ENCODE measurements at places on chromosomes 16 and 17.

- DNase-seq, result no peak
Measured at GRCh38 chr17:40371261-40371929, 6.9 kb upstream of the GJD3 start.

- no peak for DNase-seq
Measured at GRCh38 chr16:56346131-56346890, 79.0 kb downstream of the AMFR start.

DNA sequence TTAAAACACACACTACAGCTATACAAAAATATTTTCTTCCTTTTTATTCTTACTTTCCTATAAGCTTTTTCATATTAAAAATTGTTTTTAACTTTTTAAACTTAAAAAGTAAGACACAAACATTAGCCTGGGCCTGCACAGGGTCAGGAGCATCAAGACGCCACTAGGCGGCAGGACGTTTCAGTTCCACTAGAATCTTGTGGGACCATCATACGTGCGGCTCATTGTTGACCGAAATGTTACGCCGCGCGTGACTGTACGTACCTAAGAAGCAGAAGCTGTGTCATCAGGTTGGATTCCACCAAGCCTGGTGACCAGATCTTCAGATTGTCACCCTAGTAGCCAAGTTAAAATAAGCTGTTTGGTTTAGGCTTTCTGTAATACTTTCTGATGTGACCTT, 47.1 kb downstream of the USP10 start:
- no peak for DNase-seq

DNA sequence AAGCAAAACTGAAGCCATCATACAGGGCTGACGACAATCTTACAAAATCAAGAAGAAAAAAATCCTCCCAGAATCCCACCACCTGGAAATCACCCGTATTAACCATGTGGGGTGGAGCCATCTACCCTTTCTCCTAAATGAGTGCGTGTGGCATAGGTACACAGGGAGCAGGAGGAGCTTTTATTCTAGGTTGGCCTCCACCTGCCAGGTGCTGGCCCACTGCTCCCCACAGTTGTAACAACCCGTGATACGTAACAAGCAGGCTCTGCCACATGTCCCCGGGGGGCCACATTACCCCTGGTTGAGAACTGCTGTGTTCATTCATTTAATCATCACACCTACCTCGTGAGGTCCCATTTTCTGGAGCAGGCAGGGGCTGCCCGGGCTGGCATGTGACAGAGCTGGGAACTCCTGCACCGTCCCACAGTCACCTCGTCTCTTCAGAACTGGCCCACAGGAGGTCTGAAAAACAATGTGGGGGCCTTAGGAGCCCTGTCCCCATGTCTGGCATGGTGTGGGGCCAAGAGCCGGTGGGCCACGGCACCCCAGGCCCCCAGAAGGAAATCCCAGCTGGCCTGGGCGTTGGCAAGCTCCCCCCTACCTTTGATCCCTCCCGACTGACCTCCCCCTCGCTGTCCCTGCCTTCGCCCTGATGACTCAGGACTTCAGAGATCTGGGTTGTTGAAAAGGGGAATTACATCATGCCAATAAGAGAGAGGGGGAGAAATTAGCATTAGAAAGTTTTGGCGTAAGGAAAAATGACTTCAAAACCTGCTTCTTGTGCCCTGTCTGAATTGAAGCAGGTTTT, 12.9 kb downstream of the CMIP start:
- DNase-seq, result no peak

DNA sequence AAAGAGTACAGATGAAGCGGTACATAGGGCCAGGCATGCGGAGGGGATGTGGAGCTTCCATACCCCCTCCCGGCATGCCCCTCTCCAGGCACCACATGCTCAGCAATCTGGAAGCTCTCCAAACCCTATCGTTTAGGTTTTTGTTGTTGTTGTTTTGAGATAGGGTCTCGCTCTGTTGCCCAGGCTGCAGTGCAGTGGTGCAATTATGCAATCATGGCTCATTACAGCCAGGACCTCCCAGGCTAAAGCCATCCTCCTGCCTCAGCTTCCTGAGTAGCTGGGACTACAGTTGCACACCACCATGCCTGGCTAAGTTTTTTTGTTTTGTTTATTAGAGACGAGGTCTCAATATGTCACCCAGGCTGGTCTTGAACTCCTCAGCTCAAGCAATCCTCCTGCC, 50.8 kb downstream of the WWOX start:
- no peak for DNase-seq

- DNase-seq, result no peak
Measured at GRCh38 chr17:34275881-34276280, 5.9 kb downstream of the CCL7 start.

GRCh38 chr17:17204041-17204591, 2.0 kb downstream of the PLD6 start:
- peak; percentile 17 for DNase-seq

DNA sequence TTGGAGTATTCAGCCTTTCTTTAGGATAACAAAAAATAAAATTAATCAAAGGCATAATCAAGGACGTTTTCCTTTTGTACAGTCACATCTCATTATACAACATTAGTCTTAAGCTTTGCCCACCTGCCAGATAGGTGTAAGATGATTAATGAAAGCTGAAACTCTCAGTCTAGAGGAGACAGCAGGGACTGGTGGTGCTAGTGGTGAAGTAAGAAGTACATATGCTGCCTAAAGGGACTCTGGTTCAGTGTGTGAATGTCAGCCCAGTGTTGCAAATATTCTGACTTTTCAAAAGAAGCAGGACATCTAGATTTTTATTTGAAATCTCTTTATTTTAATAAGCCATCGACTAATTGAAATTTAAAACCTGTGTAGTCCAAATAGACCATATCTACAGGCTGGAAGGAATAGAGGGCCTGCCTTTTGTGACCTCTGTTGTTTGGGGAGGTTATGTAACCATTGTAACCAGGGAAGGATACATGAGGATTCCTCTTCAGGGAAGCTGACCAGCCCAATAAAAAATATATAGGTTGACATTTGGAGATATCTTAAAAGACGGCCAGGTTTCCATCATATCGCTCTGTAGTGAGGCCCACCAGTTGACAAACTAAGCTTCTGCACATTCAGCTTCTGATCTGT, 54.1 kb downstream of the FTO start:
- no peak for DNase-seq

- DNase-seq, result no peak
Measured at GRCh38 chr17:8345951-8346665, 6.5 kb downstream of the ODF4 start.

DNA sequence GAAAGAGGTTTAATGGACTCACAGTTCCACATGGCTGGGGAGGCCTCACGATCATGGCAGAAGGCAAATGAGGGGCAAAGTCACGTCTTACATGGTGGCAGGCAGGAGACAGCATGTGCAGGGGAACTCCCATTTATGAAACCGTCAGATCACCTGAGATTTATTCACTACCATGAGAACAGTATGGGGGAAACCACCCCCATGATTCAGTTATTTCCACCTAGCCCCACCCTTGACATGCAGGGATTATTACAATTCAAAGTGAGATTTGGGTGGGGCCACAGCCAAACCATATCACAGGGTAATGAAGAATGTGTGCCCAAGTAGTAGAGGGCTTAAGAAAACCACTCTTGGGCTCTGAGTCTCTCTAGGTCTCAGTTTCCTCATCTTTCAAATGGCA, 85.1 kb downstream of the PRKCB start:
- no peak for DNase-seq

DNA sequence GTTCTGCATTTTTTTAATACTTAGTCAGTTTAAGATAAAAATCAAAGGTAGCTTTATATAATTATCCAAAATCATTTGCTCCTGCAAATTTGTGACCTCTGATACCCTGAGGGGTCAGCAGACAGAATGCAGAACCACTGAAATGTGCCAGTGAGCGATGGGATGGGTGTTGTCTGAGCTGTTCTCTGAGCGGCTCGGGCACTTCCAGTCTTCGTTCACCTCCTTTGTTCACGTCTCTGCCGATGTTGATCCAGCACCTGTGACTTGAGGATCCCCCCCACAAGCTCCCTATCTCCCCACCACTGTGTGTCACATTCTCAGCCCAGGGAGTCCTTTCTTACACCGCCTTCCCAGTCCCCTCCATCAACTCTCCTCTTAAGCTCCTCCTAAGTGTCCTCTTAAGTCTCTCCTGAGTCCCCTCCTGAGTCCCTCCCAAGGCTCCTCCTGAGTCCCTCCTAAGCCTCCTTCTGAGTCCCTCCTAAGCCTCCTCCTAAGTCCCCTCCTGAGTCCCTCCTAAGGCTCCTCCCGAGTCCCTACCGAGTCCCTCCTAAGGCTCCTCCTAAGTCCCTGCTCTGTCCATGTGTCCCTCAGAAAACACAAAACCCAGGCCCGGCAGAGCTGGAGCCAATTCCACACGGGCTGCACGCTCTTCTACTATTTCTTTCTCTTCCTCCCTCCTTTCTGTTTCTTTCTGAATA, 47.5 kb downstream of the RNF213 start:
- DNase-seq, result no peak

DNA sequence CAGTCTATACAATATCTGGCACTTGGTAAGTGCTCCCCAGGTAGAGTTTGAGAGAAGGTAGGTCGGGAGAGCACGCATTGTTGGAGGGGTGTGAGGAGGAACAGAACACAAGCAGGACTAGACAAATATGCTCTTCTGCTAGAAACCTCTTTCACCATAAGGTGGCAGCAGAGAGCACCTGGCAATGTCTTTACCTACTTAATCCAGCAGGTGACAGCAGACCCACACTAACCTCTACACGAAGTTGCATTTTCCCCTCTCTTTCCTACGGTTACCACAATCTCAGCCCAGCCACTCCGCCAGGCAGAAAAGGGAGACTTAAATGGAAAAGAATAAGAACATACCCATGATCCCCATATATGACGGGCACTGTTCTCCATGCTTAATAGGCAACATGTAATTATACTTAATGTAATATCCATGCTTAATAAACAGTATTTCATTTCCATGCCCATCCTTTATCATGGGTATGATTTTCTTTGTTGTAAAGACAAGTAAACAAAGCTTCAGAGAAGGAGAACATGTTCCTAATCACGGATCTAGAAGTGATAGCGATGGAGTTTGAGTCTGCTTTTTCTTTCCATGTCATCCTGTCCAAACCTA, 55.1 kb upstream of the CCL2 start:
- peak; percentile 84 for DNase-seq

- DNase-seq, result no peak
Measured at GRCh38 chr17:65723431-65724151, 162.1 kb upstream of the AXIN2 start.

DNA sequence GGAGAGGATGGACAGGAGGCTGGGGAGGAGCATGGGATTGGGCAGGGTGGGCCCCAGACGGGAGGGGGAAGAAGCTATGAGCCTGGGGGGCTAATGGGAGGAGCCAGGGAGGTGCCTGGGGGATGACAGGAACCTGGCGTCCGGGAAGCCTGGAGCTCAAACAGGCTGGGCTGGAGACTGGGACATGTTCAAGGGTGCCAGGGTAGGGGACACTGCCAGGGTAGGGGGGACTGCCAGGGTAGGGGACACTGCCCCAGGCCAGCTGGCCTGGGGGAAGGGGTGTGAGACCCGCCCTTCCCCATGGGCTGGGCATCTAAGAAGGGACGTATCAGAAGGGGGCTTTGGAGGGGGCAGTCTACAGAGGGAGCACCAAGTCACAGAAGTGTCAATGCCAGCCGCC, 7.0 kb upstream of the FAM83G start:
- no peak for DNase-seq

DNA sequence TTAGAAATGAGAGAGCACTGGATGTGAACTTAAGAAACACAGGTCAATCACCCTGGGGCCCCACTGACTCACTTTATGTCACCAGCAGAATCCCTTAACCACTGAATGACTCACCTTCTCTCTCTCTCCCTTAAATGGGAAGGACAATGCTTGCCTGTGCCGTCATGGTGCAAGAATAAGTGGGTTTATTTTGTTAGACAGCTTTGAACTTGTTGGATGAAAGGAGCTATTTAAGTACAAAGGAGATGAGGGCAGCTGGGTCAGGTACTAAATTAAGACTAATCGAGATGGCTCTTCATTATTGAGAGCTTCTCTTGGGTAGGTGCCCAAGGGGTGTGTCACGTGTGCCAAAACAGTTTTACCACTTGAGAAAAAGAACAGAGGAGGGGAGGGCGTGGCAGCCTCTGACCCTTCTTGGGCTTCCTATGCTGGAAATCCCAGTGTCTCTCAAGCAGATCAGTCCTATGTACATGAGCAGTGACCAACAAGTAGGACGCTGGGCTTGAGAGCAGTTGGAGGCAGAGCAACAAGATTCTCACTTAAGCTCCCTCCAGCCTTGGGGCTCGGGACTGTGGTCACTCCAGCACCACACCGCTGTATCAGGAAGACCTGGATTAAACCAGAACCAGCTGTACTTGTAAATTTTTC, 6.7 kb upstream of the KRT31 start:
- peak; percentile 50 for DNase-seq

GRCh38 chr16:2969545-2970521, 685 bp downstream of the PAQR4 start:
- DNase-seq, result peak; percentile 88

DNA sequence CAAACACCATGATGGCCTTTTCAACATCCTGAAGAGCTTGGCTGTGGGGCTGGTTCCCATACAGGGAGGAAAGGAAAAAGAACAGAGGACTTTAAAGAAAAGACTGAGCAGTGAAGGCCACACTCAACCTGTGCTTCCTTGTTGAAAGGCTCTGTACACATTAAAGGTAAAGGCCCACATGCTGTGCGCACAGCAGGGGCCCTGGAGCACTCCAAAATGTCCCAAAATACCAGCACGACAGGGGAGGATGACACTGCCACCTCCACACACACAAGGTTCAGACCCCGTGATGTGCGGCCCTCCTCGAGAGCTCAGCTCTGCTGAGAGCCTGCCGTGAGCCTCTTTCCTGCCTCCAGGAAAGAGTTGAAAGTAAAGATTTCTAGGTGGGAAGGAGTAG, 36.5 kb downstream of the FANCA start:
- DNase-seq, result no peak

- DNase-seq, result peak; percentile 70
Measured at GRCh38 chr16:69089091-69089910, 16.2 kb upstream of the HAS3 start.

DNA sequence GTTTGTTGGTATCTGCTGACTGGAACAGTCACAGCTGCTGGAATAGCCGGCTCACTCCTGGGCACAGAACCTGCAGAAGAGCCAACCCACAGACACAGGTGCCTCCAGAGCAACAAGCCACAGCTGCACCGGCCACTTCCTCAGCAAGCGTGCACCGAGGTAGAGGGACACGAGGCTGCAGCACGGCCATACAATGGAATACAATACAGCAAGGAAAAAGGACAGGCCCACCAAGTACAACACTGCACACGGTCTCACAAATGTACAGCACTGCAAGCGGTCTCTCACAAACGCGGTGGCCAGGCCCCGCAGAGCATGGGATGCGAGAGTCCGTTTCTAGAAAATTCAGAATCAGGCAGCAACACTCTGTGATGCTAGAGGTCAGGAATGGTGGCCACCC, 47.4 kb upstream of the PABPN1L start:
- DNase-seq, result no peak

DNA sequence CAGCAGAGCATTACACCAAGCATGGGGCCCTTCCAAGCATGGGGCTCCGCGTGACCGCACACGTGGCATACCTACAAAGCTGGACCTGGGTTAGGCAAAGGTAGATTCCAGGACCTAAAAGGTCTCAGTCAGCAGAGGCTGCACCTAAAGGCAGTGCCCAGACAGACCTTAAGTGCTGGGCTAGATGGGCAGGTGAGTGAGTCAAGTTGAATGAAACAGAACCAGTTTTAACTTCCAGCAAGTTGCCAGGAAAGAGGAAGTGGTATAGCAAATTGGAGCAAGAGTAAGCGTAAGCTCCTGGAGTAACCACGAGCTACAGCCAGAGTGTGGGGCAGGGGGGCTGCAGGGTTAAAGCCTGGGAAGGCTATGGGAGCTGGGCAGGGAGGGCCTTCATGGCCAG, 49.5 kb downstream of the SRCIN1 start:
- no peak for DNase-seq

- no peak for DNase-seq
Measured at GRCh38 chr17:12911239-12911638, 106.6 kb downstream of the ELAC2 start.

- DNase-seq, result no peak
Measured at GRCh38 chr17:59084154-59084553, 22.5 kb downstream of the TRIM37 start.

Measured in HL-60 (cell line).